ENCODE measurements at places on chromosomes 7 and 10.

DNA sequence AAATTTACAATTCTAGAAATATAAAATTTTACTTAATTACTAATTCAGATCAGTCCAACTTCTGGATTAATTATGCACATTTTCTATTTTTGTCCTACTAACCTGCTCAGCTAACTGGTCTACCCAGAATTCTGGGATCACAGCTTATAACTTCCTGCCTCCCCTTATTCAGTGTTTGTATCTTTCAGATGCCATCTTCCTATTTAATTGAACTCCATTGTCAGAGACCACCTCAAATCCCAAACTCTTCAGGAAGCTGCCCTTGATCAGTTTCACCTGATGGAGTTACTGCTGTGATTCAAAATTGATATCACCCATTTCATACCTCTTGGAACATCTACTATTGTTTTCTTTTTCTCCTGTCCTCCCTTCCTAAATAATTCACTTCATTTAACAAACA, 259.2 kb downstream of the WDR11 start:
- no peak for DNase-seq

- DNase-seq = no peak
These were observed 750 bp upstream of the CDK14 start for GRCh38 chr7:90595342-90595800.

DNA sequence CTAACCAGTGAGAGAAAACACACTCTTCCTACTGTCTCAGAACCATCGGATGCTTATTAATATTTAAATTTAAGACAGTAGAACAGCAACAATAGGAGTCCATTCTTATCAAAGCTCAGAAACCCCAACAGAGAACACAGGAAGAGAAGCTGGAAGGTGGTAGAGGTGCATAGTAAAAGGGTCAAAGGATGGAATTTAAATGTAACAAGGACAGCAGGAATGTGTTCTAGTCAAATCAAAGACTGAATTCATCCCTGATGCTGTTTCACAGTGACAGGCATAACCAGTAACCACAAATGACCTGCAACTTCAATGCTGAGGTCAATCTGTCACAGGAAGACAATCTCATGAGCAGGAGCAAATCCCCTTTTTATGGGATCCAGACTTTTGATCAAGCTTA, 1259.7 kb downstream of the XPNPEP1 start:
- no peak for DNase-seq

DNA sequence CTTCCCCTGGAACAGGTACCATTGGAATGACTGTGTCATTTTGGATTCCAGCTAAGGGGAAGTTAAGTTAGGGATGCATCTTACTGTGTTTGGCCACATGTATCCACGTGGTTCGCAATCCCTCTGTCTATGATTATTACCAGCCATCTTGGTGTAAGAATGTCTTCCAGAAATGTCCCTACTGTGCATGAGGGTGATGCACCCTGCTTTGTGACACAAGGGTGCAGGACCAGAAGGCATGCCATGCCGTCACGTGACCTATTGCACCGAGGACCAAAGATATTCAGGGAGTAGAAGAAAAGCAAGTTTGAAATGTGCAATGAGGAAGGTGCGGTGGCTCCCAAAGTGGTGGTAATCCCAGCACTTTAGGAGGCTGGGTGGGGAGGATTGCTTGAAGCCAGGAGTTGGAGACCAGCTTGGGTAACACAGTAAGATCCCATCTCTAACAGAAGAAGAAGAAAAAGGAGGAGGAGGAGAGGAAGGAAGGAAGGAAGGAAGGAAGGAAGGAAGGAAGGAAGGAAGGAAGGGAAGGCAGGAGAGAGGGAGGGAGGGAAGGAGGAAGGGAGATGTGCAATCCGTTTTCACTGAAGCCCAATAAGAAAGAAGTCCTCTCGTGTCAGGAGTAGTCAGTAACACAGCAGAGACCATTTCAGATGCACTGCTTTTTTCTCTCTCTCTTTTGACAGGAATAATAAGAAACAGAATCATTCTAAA, 42.5 kb upstream of the USP6NL start:
- no peak for DNase-seq

- DNase-seq = no peak
These were observed 93.2 kb downstream of the INPP5A start for GRCh38 chr10:132630666-132631337.
